ENCODE measurements at places on chromosomes 13 and 19.

DNA sequence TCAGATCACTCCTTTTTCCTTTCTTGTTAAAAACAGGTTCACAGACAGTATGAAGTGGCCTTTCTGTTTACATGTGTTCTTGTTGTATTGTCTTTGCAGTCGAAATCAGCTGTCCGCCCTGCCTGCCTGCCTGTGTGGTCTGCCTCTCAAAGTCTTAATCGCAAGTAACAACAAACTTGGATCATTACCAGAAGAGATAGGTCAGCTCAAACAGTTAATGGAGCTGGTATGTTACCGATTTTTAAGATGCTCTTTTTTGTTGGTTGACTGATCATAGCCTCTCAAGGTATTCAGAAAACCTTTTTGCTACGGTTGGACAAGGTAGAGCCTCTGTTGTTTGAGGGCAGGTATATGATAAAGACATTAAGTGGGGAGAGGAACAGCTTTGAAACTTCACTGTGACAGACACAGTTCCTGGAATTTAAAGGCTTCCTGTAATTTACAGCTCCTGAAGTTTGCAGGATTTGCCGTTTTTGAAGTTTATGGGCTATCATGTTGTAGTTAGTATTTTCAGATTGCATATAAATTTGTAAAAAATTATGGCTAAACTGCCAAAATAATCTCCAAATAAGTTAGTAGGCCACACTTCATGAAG, 116.1 kb downstream of the LRCH1 start:
- no peak for DNase-seq

DNA sequence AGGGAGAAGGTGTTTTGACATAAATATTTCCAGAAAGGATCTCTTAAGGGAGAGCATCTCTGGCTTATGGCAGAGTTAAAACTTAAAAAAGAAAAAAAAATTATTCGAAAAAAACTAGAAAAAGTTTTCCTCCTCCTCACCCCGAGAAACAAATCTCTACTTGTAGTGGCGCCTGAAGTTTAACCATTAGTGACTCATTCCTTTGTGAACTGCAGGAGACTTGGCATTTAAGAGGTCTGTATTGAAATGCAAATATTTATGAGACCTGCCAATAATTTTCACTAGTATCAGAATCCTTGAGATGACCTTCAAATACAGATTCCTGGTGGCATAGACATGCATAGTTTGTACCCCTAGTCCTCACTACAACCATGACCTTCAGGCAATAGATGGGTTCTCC, 64.9 kb upstream of the MED4 start:
- no peak for DNase-seq

DNA sequence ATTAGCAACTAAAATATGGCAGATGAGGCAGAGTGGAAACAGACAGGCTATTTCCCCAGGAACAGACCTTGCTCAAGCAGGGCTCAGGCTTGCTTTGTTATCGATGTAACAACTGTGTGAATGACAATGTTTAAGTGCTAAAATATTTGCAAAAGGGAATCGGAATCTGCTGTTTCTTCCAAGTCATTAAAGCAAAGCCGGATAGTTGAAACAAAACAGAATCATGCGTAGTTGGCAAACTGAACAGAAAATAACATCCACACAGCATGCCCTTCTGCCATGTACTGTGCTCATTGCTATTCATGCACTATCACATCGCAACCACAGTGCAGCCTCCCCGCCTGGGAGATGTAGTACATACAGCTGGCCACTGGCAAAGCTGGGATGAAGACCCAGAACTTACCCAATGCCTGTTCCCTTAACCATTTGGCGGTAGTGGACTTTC, 799.1 kb downstream of the DIAPH3 start:
- DNase-seq = no peak

DNA sequence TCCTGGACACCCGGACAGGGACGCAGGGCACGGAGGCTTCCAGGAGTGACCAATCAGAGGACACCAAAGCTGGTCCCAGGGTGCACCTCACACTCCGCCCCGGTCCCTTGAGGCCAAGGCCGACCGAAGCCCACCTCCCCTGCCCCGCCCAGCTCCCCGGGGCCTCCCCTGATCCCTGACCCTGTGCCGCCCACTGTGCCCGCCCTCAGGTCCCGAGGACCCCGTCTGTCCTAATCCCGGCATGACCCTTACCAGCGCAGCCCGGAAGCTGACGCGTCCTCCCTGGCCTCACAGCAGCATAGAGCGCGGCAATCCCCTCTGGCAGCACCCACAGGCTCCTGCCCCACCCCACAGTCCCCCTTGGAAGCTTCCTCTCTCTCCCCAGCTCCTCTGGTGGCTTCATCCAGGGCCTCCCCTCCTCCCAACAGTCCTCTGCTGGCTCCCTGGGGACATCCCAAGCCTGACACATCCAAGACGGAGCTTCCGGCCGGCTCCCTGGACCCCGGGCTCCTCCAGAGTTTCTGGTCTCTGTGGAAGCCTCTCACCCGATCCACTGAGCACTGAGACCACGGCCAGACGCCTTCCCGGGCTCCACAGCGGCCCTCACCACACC, 7.4 kb upstream of the CDC34 start:
- no peak for DNase-seq

Measured in ecto neural progenitor cell (in vitro differentiated cells).